ENCODE measurements at places on chromosomes 2 and 18.

- peak; percentile 80 for DNase-seq
- peak overlapping the region; percentile 69 for H3K27ac ChIP-seq
- no peaks in the 10 kb centered on the region for H3K36me3 ChIP-seq
- peak overlapping the region; percentile 60 for H3K4me3 ChIP-seq
Measured at GRCh38 chr18:31101183-31102024, 817 bp downstream of the DSC2 start.

DNA sequence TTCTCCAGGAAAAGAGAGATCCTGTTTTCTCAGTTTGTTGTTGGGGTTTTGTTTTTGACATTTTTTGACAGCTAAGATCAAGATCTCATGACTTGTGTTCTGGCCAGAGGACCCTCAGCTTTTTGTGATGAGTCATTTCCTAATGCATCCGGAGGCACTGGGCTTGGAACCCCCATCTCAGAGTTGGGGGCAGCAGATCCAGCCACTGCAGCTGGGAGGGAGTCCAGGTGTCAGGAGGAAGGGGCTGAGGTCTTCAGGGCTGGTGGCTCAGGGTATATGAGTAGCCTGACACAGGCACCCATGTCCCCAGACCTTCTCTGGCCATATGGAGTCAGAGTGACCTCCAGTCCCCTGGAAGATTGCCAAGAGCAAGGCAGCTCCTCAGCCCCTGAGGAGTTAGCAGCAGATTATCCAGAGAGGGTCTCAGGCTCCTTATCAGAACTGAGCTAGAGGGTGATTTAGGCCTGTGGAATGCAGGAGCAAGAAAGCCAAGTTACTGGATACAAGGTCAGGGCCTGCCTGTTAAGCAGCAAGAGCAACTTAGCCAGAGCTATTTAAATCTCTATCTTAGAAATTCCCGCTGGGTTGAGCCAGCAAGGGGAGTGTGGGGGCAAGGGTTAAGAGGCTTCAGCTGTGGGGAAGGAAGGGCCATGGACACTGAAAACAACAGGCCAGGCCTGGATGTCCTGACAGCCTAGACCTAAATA is 62.4 kb downstream of the TANC1 start:
- peak; percentile 68 for DNase-seq
- no peaks in the 10 kb centered on the region for H3K36me3 ChIP-seq
- H3K4me3 ChIP-seq: no peak overlapping the region
- H3K27me3 ChIP-seq: no peaks in the 10 kb centered on the region

- H3K36me3 ChIP-seq: no peaks in the 10 kb centered on the region
- H3K4me3 ChIP-seq: no peak overlapping the region
- no peak for DNase-seq
- H3K27me3 ChIP-seq: no peaks in the 10 kb centered on the region
- no peak overlapping the region for H3K27ac ChIP-seq
- peaks cover 10% of the 10 kb centered on the region for H3K4me1 ChIP-seq
Measured at GRCh38 chr2:164984428-164984827, 29.1 kb upstream of the SLC38A11 start.

GRCh38 chr18:55968550-55968949 is 380.6 kb upstream of the TCF4 start:
- no peaks in the 10 kb centered on the region for H3K27me3 ChIP-seq
- no peak for DNase-seq
- H3K36me3 ChIP-seq: no peaks in the 10 kb centered on the region

DNA sequence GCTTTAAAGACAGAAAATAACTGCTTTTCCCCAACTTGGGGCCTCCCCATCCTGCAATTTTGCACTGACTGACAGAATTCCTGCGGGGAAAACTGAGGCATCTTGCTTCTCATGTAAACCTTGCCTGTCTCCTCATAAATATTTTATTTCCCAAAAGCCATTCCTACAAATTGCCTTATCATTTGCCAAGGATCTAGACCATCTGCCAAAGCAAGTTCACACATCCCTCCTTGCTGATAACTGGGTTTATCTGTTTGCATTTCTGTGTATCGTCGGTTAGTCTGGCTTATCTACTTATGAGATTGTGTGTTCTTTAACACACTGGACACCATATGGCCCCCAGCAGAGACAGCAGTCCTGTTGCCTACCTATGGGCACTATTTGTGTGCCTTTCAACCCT is 3.0 kb upstream of the CNGA3 start:
- no peak for DNase-seq
- H3K27me3 ChIP-seq: peaks cover 27% of the 10 kb centered on the region
- H3K4me1 ChIP-seq: peaks cover 17% of the 10 kb centered on the region

- DNase-seq: no peak
- no peak overlapping the region for H3K4me3 ChIP-seq
- no peaks in the 10 kb centered on the region for H3K27me3 ChIP-seq
- H3K36me3 ChIP-seq: no peaks in the 10 kb centered on the region
- H3K4me1 ChIP-seq: no peaks in the 10 kb centered on the region
Measured at GRCh38 chr2:168971261-168971660, 59.9 kb downstream of the ABCB11 start.

DNA sequence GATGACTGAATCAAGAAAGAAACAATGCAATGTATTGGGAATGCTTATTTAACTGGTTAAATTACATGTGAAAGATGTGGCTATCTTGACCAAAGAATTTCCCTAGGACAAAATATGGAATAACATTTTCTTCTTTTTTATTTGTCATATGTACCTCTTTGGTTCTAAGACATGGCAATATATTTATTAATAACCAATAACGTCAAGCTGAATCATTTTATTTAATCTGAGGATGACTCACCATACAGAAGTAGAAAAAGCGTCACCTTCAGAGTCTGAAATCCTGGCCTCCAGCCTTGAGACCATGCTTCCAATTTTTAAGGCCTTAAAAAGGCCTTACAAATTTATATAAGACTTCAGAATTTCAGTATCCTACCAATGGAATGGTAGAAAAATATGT is 1464.9 kb downstream of the SUCLG1 start:
- no peak for DNase-seq
- no peaks in the 10 kb centered on the region for H3K27me3 ChIP-seq
- H3K4me3 ChIP-seq: no peak overlapping the region
- no peaks in the 10 kb centered on the region for H3K36me3 ChIP-seq
- H3K27ac ChIP-seq: no peak overlapping the region

DNA sequence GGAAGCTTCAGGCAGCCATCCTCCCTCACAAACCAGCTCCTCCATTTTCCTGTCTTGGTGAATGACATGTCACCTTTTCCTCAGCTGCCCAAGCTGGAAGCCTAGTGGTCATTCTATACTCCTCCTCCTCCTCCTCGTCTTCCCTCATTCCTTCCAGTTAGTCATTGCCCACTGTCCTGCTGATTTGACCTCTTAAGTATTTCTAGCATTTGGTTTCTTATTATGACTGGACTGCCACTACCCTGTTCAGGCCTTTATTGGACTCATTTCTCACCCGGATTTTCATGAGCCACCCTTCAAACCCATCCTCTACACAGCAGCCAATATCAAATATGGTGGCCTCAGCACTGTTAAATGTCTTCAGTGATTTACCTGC is 21.9 kb upstream of the MGAT5 start:
- no peaks in the 10 kb centered on the region for H3K36me3 ChIP-seq
- H3K27ac ChIP-seq: no peak overlapping the region
- no peak for DNase-seq

DNA sequence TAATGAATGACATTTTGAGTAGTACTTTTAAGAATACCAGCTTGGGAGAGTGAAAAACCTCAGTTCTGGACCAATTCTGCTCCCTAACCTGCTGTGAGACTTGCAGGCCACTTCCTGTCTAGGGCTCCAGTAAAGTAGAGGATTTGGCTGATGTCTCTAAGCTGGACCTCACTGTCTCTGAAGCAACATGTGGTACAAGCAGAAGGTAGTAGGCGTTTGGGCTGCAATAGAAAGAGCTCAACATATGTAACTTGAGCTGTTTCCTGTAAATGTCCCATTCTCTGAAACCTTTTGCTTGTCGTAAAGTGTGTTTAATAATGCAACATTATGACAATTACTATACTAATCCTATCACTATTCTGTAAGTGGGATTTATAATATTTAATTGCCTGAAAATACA is 213.1 kb downstream of the MYO3B start:
- H3K27me3 ChIP-seq: peaks cover 5% of the 10 kb centered on the region
- no peak overlapping the region for H3K4me3 ChIP-seq
- DNase-seq: no peak

DNA sequence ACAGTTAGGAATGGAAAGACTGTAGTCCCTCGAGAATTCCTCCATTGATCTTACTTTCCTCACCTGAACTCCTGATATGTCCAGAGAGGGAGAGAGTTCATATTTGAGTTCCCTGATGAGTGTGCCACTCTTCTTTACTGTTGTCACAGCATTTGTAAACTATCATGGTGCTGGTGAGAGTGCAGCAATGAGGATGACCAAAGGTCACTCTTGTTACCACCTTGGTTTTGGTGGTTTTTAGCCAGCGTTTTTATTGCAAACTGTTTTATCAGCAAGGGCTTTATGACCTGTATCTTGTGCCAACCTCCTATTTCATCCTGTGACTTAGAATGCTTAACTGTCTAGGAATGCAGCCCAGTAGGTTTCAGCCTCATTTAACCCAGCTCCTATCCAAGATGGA is 1062.5 kb downstream of the BCL11A start:
- H3K36me3 ChIP-seq: no peaks in the 10 kb centered on the region
- H3K4me1 ChIP-seq: no peaks in the 10 kb centered on the region
- no peak overlapping the region for H3K4me3 ChIP-seq
- DNase-seq: no peak
- no peaks in the 10 kb centered on the region for H3K27me3 ChIP-seq

DNA sequence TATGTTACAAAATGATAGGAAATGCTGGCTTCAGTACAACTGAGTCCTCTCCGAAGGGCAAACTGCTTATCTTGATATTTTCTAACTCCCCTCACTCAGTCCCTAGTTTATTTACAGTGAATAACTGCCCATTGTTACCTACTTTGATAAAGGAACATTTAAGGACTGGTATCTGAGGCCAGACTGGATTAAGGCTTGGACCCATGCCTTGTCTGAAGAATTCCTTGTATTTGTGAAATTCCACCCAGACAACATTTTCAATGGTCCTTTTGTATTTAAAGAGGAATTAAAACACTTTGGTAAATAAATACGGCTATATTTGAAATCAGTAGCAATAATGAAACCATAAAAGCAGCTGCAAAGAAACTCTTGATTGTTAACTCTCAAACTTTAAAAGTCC is 58.3 kb downstream of the PELI1 start:
- no peaks in the 10 kb centered on the region for H3K4me1 ChIP-seq
- no peak overlapping the region for H3K4me3 ChIP-seq

DNA sequence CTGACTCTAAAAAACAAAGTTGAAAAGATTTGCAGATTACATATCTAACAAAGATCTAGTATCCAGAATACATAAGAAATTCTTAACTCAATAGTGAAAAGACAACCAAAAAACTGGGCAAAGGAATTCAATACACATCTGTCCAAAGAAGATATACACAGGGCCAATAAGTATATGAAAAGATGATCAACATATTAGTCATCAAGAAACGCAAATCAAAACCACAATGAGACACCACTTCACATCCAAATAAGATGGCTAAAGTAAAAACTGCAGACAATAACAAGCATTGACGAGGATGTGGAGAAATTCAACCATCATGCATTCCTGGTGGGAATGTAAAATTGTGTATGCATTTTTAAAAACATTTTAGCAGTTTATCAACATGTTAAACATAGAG is 256.0 kb downstream of the EIPR1 start:
- H3K4me3 ChIP-seq: no peak overlapping the region
- no peak overlapping the region for H3K27ac ChIP-seq
- H3K27me3 ChIP-seq: no peaks in the 10 kb centered on the region
- no peaks in the 10 kb centered on the region for H3K4me1 ChIP-seq
- DNase-seq: no peak

DNA sequence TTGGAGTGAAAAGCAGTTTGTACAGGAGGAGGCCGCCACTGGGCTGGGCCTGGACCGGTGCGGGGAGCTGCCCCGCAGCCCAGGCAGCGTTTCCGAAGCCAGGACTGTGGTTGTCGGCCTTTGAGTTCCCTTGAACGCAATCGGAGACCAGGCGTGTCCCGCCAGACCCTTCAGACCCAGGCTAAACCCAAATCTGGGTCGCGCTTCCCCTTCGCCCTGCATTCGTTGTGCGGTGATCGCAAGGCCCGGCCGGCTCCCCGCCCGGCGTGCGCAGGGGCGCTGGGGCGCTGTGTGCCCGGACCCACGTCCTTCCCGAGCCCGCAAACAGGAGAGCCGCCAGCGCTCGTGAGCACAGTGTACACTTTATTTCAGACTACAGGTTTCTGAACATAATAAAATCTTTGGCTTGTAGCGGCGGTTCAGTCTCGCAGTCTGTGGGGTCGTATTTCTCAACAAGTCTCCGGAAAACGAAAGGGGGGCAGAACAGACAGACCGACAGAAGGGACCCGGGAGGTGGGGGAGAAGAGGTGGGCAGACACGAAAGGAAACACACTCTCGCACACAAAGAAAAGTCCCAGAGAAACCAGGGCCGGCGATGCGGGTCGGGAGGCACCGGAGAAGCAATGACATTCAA is 5.5 kb downstream of the EN1 start:
- no peak overlapping the region for H3K27ac ChIP-seq
- no peaks in the 10 kb centered on the region for H3K36me3 ChIP-seq
- H3K27me3 ChIP-seq: peaks cover 69% of the 10 kb centered on the region
- no peak for DNase-seq
- H3K4me1 ChIP-seq: no peaks in the 10 kb centered on the region

GRCh38 chr2:241833101-241833663 is 24.2 kb downstream of the NEU4 start:
- H3K4me3 ChIP-seq: no peak overlapping the region
- no peaks in the 10 kb centered on the region for H3K27me3 ChIP-seq
- H3K27ac ChIP-seq: no peak overlapping the region
- H3K4me1 ChIP-seq: no peaks in the 10 kb centered on the region
- peak; percentile 41 for DNase-seq
- H3K36me3 ChIP-seq: no peaks in the 10 kb centered on the region

DNA sequence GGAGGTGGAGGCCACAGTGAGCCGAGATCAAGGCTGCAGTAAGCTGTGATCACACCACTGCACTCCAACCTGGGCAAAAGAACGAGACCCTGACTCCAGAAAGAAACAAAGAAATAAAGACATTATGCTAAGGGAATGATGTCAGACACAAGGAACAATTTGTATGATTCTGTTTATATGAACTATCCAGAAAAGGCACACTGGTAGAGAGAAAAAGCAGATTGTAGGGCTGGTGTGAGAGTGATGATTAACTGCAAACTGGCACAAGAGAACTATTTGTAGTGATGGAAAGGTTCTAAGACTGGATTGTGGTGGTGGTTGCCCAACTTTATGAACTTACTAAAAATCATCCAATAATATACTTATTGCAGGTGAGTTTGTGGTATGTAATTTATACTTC is 106.3 kb downstream of the MAP3K20 start:
- no peaks in the 10 kb centered on the region for H3K27me3 ChIP-seq
- DNase-seq: no peak
- H3K36me3 ChIP-seq: no peaks in the 10 kb centered on the region
- no peak overlapping the region for H3K4me3 ChIP-seq

DNA sequence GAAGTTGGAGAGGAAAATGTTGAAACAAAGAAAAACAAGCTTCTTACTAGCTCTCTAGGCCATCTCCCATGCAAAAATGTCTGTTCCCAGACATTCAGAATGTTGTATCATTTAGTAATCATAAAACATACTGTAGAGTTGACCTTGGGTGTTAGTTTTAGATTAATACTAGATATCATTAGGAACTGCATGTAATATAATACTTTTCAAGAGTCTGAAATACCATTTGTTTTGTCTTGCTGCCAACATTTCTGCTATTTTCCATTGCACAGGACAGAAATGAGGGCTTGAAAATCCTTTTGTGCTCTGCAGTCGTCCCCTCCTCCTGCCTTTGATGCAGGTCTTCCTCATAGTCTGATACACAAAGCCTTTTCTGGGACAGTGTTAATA is 89.5 kb upstream of the RBMS1 start:
- DNase-seq: no peak
- peak overlapping the region; percentile 58 for H3K27ac ChIP-seq
- no peak overlapping the region for H3K4me3 ChIP-seq
- H3K4me1 ChIP-seq: peaks cover 32% of the 10 kb centered on the region
